GM12864 (cell line): ENCODE measurements at places on chromosomes 6 and 20.

- no peak for DNase-seq
Observed at GRCh38 chr6:136520517-136520916, 29.7 kb downstream of the MAP7 start.

DNA sequence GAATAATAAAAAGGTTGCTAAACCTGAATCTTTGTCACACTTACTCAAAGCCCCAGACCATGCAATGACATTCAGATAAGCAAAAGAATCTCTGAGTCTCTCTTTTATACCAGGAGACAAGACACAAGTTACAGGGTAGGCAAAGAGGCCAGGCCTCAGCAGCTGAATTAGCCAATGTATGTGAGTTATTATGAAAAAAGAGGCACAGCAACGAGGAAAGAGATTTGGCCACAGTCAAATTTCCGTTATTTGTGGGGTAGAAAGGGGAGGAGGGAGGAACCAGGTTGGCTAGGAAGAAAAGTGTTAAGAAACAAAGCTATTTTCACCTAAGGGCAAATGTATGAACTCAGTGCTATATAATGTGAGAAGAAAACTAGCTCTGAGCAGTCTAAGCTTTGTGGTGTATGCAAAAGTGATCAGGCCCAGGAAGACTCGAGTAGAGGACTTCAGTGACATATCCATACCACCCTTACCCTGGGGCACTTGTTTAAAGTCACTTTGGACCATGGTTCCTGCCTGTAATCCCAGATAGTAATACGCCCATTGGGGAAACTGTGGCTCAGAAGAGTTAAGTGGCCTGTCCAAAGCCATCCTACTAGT lies 19.1 kb downstream of the IPCEF1 start:
- no peak for DNase-seq

DNA sequence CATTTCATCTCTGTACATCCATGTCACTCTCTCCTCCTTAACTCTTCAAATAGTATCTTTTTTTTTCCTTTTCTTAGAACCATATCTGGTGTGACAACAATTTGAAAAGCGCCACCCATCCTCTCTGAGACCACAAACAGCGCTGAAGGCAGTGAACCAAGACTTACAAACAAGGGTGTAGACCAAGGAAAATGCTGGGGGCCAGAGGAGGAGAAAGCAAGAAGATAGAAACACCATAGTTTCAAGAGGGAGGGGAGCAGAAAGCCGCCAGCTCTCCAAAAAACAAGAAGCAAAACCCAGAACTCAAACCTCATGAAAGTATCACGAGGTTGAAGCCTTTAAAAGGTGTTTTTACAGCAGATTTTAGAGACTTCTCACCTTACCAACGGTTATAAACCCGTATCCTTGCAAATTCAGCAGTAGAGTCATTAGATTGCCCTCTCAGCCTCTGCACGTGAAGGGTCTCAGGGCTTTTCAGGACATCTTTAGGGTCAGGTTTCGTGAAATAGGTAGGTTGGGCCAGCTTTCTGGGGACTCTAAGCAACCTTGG lies 13.3 kb upstream of the RIPOR2 start:
- DNase-seq = peak; percentile 96

DNA sequence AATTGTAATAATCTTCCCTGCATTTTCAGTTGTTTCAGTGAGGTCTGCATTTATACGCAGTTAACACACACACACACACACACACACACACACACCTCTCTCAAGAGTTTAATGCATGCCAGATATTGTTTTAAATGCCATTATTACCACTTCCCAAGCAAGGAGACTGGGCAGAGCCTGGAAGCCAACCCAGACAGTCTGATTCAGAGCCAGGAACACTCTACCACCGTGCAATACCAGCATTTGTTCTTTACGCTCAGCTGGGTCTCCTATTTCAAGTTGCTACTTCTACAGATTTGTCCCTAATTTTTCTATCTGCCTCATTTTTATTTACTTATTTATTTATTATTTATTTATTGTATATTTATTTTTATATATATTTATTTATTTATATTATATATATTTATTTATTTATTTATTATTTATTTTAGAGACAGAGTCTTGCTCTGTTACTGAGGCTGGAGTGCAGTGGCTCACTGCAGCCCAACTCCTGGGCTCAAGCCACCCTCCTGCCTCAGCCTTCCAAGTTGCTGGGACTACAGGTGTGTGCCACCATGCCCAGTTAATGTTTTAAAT lies 68.4 kb downstream of the PCSK2 start:
- no peak for DNase-seq

GRCh38 chr6:95203153-95203754 lies 374.1 kb upstream of the MANEA start:
- no peak for DNase-seq

DNA sequence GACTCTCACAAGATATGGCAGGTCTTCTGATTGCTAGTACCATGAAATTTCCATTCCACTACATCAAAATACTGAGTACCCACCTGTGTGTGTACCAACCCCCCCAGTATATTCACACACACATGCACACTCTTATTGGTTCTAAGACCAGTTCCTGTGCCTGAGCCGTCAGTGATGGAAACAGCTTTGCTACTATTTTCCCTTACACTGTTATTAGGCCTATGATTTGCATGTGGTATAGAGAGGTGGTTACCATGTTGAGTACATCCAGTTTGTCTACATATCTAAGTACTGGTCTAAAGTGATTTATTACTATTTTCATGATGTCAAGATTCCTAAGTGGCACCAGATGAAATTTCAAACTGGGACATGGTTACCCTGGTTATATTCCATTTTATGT lies 459.9 kb downstream of the BCKDHB start:
- DNase-seq = no peak

- DNase-seq = no peak
Observed at GRCh38 chr6:52124126-52125121, 37.0 kb upstream of the PKHD1 start.

GRCh38 chr6:21500314-21501020 lies 93.1 kb upstream of the SOX4 start:
- DNase-seq = no peak

GRCh38 chr6:20811109-20811761 lies 277.0 kb downstream of the CDKAL1 start:
- DNase-seq = no peak

DNA sequence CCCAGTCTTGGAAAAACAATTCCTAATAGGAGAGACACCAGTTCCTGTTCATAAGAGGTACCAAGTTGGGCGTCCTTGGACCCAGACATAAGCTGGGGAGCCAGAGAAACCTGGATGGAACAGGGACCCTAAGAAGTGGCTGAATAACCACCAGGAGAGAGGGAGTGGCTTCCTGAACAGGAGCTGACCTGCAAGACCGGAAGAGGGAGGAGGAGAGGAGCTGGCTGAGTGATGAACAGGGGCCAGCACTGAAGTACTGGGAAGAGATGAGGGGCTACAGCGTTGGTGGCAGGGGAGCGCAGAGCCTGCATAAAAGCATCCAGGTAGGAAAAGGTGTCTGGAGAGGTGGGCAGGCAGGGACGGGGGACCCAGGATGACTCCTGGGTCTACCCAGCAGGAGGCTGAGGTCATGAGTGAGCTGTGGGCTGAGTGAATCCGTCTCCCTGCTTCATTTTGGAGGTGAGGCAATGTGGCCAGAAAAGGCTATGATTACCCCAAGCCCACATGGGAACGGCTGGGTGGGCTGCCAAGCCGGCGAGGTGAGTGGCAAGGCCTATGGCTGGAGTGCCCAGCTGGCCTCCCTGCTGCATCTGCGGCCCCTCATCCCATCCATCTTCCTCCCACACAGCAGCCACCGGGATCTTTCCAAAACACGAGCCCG lies 34.4 kb upstream of the ZFAND3 start:
- no peak for DNase-seq

DNA sequence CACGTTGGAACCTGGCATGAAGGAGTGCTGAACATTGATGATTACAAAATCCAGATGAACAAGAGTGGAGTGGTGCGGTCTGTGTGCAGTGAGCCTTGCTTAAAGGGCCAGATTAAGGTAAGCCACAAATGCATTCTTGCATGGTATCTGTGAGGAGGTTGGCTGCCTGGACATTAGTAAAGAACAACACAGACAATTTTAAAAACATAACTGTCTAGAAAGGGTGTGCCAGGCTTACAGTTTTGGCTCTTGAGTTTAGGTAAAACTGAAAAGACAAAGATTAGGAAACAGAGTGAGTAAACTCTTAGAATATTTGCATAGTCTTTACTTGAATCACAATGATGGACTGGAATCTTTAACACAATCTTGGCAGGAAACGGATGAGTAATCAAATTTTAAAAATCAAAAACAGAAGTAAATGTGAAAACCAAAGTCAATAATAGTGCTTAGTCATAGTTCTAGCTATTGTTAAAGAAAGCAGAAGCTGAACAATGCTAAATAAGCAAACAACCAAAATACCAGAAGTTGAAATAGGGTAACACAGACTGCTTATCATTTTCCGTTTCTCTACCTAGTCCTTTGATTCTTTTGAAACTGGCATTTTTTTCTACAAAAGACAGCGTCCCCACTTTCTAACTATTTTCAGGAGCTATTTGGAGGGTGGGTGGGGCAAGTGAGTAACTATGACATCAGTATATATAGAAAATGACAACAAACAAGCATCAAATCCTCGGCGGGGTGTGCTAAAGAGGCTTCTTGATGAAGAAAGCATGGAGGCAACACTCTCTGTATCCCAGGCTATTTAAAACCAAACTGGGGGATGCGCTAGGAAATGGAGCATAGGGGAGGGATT lies 185.8 kb upstream of the RAB32 start:
- peak; percentile 8 for DNase-seq

GRCh38 chr6:130020907-130021629 lies 2.7 kb downstream of the L3MBTL3 start:
- DNase-seq = peak; percentile 84

DNA sequence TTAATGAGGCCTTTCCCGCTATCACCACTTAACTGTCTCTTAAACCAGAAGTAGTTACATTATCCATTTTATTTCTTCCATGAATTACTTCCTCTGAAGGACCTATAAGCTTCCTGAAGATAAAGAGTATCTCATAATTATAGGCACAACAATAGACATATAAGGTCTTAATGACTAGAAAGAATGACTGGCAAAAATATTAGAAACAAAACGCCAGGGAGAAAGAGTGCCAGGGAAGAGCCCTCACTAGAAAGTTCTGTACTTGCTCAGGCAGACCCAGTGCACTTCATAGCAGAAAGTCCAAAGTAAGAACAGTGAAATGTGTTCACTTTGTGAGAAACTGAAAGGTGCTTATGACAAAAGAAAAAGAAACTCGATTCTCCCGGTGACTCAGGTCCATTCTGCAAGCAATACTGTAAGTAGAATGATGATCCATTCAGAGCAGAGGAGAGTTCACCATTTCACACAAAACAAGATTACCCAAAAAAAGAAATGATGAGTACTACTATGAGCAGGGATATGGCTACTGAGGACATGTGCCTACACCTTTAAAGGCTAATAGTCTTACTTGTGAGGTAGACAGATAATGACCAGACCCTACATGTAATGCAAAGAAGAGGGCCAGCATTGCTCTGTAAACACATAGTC lies 5.5 kb downstream of the ZNF334 start:
- DNase-seq = no peak

DNA sequence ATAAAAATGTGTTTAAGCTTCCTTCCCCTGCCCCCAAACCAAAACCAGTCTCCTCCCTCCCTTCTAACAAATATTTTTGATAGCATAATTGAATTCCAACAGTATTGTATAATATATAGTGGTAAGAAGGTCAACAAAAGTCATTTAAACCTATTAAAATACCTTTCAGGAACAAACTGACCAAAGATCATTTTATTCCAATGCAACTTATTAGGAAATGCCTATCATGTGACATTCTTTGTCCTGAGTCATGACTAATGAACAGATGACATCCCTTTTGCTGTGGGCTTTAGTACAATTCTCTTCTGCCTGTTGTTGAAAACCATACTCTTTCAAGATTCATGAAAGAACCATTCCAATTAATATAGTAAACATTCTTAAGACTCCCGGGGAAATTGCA lies 51.5 kb upstream of the TRAF3IP2 start:
- no peak for DNase-seq

- no peak for DNase-seq
Observed at GRCh38 chr6:11368760-11369159, 136.3 kb upstream of the NEDD9 start.

DNA sequence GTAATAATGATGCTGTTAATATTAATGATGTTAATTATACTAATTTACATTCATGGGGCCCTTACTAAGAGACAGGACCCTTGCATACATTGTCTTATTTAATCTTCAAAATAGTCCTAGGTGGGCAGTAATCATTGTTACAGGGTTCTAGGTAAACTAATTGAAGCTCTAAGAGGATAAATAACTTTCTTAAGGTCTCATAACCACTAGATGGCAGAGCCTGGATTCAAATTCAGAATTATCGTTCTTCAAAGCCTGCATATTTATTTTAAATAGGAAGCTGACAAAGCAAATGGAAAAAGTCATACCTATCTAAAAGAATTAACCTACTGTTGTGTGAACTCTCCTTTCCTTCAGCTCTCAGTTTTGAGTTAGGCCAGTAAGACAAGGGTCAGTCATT lies 23.5 kb downstream of the PTCHD4 start:
- no peak for DNase-seq

- DNase-seq = no peak
Observed at GRCh38 chr6:34301408-34301807, 52.6 kb upstream of the SMIM29 start.

DNA sequence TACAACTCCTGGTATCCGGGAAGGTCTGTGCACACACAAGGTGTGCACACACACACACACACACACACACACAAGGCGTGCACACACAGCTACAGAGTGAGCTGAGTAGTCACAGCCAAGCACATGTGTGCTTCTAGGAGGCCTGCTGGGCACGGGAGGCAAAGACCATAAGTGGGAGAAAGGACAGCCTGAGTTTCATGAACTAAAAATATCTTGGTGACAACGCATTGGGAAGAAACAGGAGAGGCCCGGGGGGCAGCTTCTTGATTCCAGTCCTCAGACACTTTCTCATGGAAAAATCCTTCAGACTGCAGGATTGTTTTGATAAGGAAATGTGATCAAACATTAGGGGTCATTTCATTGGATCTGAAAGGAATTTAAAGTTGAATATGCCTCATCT lies 2.6 kb downstream of the TRAF3IP2 start:
- no peak for DNase-seq

DNA sequence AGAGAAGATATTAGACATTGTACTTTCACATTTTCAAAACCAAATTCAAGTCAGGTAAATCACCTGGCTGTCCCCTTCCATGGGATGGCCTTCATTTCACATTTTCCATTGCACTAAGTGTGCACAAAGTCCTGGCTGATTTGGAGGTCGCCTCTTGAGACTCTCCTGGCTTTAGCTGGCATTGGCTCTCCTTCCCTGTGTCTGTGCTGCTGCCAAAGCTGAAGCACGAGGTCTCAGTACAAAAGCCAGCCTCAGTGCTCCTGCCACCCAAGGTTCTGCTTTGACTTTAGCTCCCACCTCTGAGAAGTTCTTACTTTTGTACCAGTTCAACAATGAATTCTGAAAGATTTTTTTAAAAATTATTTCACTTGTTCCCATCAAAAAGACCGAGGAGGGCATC lies 289.2 kb upstream of the CNR1 start:
- DNase-seq = no peak

DNA sequence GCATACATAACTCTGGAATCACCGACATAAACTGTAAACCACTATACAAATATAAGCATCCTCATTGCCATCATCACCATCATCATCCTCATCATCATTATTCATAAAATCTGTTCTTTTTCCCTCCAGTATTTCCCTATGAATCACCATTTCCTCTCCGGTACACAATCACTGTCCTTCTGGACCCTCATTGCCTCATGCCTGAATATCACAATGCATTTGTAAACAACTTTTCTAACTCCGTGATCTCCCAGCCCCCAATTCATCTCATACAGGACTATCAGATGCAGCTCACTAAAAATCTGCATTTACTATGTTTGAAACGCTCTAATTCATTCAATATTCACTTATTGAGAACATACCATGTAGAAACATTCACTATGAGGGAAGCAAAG lies 339.7 kb downstream of the TBC1D32 start:
- no peak for DNase-seq
